ENCODE measurements at places on chromosomes 6 and 20.

DNA sequence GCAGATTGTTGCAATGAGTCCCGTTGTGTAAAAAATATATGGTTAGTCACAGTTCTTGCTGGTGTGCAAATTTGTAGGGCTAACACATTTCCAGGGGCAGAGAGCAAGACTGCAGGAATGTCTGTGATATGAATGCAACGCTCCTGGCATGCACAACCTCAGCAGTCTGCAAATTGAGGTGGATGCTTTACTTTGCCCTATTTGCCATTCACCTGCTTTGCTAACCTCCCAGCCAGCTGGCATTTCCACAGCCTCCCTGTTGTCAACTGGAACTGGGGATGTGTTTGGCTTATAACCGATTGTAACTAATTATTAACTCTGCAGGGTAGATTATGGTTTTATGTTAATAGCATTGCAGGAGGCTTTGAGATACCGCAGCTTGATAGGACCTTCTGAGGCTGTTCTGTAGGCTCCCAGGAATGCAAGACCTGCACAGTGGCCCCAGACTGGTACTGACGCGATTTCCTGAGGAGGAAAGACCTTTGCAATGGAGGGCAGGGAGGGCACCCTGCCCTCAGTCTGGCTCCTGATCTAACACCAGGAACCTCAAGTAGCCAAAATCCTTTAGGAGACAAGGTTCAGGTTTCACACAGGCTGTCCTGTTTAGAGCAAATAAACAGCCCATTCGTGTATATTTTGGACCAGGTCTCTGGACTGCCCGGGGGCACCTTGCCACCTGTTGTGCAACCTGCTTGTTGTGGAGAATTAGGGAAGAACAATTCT lies 53.4 kb downstream of the EDN1 start:
- DNase-seq, result no peak

- DNase-seq, result peak; percentile 50
These were observed 612 bp downstream of the ADAT2 start for GRCh38 chr6:143449714-143450452.

DNA sequence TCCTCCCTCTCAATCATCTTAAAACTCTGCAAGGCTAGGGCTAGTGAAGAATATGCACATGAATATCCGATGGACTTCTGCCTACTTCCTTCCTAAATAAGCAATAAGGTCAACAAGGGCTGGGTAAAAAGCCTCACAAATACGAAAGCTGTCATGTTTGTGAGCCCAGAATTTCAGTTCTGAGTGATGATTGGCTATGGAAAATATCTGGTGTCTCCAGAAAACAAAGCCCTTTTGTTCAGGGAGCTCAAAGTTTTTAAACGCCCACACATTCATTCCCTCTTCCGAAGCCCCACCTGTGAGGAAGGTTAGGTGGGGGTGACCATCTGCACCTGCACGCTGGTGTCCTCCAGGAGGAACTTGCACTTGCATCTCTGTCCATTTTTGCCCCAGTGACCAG lies 126.9 kb upstream of the ARMC2 start:
- no peak for DNase-seq

GRCh38 chr6:17361013-17361412 lies 32.4 kb upstream of the CAP2 start:
- no peak for DNase-seq

DNA sequence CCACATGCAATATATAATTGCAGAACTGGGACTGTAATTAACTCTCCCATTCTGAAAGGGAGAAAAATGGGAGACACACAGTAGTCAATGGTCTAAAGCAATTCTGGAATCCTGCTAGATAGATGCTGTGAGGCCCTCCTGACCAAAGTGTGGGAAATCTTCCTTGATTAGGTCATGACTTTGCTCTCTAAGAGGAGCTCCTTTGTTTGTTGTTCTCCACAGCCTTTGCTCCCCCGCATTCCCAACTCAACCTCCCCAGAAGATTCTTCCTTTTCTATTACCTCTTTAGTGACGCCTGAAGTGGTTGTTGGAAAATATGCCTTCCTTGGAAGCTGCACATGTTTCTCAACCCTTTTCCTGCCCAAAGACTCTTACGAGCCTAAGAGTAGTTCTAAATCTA lies 28.8 kb upstream of the LIN28B start:
- DNase-seq, result no peak

GRCh38 chr6:147689398-147689797 lies 180.9 kb downstream of the SAMD5 start:
- peak; percentile 79 for DNase-seq

- DNase-seq, result no peak
These were observed 50.3 kb downstream of the ADTRP start for GRCh38 chr6:11727998-11728961.

DNA sequence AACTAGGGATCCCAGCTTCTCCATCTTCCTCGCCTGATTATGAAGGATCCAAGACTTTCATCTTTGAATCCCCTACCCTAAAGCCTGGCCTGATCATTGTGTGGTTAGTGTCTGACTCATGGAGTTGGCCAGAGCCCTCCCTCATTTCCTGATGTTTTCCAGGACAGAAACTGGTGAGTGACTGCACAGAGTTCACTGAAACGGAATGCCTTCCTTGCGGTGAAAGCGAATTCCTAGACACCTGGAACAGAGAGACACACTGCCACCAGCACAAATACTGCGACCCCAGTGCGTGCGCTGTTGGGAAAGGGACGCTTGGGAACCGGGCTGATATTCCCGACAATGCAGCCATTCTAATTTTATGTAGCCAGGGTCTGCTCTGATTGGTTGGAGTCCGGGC lies 4.0 kb downstream of the CD40 start:
- peak; percentile 79 for DNase-seq

- peak; percentile 54 for DNase-seq
These were observed 97.1 kb upstream of the MRPS10 start for GRCh38 chr6:42314571-42315258.

- no peak for DNase-seq
These were observed 78.4 kb downstream of the LIN28B start for GRCh38 chr6:105035299-105035698.

DNA sequence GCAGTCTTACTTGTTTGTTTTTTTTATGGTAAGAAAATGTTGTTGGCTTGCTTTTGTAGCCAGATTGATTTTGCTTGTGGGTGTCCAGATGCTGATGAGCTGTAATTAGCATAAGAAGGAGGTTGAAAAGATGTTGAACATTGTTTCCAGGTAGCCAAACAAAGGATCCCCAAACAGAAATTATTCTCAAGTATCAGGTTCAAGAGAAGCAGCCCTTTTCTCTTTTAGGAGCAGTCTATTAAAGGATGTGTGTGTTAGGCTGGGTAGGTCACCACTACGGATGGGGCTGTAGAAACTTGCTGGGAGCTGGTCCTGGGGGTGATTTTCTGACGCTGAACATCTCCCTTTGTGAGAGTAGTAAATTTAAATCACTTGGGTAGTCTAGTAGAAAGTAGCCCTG lies 86.9 kb upstream of the VSTM2L start:
- DNase-seq, result no peak

GRCh38 chr6:150937132-150937906 lies 71.8 kb downstream of the MTHFD1L start:
- DNase-seq, result no peak

- no peak for DNase-seq
These were observed 394.5 kb downstream of the PTPRT start for GRCh38 chr20:42795111-42795695.

DNA sequence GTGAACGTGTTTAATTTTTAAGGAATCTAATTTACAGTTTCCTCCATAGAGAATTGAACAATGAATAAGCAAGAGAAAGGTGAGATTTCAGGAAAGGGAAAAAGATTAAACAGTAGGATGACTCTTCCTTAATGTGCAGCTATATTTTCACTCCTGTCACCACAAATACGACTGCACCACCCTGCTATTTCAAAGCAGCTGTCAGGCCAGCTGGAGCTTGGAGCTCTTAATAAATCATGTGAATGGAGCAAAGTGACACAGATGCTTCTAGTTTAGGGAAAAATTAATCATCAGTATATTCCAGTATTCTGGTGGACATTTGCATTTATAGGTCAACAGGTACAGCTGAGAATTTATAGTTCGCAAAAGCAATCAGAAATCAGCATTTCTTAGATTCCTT lies 56.5 kb upstream of the PKIB start:
- DNase-seq, result no peak

- peak; percentile 11 for DNase-seq
These were observed 11.5 kb upstream of the CCDC170 start for GRCh38 chr6:151482290-151482689.

DNA sequence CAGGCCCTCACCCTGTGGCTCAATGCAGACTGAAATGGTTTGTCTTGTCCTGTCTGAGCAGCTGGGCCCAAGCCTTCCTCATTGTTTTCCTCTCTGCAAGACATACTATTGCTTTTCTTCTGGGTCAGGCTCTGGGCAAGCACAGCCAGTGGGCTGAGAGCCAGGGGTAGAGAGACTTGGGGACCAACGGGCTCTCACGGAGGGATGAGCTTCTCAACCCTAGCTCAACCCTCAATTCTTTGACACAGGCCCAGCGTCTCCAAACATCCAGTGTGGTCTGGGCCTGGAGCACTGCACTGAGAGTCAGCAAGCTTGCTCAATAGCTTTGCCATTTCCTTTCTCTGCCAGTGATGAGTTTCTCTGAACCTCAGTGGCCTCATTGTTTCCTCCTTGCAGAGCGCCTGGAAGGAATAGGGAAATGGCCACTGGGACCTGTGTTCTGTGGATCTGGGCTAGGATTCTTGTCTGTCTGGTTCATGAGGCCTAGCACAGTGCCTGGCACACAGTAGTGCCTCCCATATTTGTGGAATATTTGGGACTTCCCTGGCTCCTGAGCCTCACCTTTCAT lies 9.3 kb downstream of the ANGPT4 start:
- DNase-seq, result no peak

GRCh38 chr20:56748476-56749377 lies 119.6 kb downstream of the TFAP2C start:
- no peak for DNase-seq

DNA sequence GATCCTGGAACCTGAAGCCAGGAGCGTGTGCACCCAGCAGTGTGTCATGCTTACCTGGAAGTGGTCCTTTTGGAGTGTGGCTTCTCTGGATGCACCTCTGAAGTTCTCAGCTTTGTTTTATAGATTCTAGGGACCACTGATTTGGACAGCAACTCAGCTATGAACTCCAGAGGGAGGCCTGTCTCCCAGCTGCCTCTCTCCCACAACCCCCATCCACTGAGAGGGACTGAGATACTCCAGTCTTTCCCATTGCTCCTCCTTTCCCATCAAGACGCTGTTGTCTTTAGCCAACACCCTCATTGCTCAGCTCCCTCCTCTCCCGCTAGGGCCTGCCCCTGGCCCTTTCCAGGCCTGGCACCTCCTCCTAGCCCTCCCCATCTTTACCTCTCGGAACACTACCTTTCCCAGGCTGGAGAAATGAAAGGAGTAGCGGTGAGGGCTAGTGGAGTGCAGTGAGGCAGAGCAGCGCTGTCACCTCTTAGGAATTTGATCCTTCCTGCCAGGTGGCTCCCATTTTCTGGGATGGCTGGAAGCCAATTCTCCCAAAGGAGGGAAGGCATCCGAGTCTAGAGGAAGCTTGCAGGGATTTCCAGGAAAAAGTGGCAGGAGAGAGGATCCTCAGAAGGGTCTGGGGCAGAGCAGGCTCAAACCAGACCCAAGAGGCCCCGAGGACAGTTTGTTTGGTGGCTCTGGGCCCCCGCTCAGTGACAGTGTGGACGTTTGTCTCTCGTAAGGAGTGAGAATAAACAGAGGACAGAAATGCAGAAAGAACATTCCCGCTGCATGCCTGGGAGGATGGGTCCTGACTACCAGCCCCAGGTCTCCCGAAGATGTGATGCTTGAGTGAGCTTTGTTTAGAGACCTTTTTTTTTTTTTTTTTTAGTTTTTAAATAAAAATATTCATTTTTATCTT lies at the start of gene LRRN4:
LRRN4 (minus strand) TSS at position 285 of the 913 bp plus-strand sequence. CDS start 1,261 bp downstream, outside the sequence.
- DNase-seq, result peak; percentile 48

- peak; percentile 88 for DNase-seq
These were observed 31.8 kb downstream of the MYB start for GRCh38 chr6:135212935-135213334.

- peak; percentile 9 for DNase-seq
These were observed 54.2 kb upstream of the FRMD1 start for GRCh38 chr6:168133168-168133561.

- peak; percentile 62 for DNase-seq
These were observed 136.6 kb downstream of the COL9A1 start for GRCh38 chr6:70166088-70166958.

GRCh38 chr20:2246069-2246491 lies 49.7 kb upstream of the TGM3 start:
- DNase-seq, result no peak

GRCh38 chr6:63783096-63783495 lies 147.5 kb downstream of the PHF3 start:
- DNase-seq, result no peak

GRCh38 chr6:88296694-88297093 lies 130.5 kb upstream of the CNR1 start:
- DNase-seq, result no peak

- DNase-seq, result no peak
These were observed 96.2 kb downstream of the IYD start for GRCh38 chr6:150464966-150465365.

DNA sequence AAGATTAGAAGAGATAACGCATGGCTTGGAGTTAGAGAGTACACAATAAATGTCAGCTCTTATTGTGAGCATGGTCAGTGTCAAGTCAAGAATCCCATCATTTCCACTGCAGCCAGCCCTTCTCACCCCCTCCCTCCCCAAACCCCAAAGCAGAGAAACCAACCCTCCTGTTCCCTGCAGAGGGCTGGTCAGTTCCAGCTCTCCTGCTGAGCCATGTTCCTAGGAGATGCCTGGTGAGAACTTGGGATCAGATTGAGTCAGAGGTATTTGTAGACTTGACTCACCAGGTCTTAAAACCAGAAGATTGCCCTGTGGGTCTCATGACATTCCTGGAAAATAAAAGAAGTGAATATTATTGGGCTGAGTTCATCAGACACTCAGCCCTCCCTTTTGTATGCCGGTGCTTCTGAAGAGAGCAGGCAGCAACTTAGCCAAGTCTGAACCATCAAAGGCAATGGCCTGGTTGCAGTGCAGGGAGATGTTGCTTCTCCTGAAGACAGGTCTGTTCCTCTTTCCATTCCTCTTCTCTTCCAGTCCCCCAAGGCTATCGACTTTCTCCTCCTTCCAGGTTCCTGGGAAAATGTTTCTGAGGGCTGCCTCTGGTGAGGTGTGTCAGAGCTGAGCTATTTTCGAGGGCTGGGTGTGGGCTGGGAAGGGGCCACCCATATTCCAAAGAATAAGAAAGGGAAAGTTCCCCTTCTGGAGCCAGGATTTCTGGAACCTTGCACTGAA lies 278.2 kb upstream of the SUPT3H start:
- peak; percentile 100 for DNase-seq

GRCh38 chr20:57841297-57841866 lies 131.6 kb upstream of the PMEPA1 start:
- DNase-seq, result no peak

- peak; percentile 82 for DNase-seq
These were observed 1.4 kb downstream of the FGD2 start for GRCh38 chr6:37006793-37007339.

DNA sequence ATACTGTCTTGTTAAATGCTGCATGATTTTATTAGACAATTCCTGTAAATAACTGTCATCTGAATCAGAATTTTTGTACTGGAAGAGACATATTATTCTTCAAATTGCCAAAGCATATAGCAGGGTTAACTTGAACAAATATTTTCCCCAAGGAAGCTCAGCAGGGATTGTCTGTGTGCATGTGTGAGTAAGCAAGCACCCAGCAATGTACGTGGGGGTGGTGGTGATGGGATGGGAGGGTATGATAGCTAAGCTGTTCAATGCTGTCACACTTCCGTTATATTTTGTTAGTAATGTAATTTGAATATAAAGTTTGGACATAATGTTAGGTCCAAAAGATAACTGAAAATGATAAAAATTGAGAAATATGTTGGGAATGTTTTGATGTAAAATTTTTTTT lies 118.1 kb downstream of the MYB start:
- peak; percentile 78 for DNase-seq
